Suprapubic skin (tissue), 4 donors: ENCODE measurements at places on chromosomes 5 and 9.

DNA sequence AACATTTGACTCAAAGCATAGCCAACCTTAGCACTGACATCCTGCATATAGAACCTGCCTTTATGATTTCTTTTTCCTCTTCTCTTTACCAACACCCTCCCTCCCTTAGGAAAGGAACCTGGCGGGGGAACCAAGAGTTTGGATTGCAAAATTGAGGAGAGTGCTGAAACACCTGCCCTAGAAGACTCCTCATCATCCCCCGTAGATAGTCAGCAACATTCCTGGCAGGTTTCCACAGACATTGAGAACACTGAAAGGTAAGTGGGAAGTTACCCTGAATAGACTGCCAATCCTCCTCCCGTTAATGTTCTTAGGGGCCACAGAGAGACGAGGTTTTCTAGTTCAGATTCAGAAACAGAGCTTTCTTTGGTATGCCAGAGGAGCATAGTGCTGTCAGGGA lies 88.8 kb downstream of the RGS7BP start:
- DNase-seq: no peak

GRCh38 chr5:6585168-6585567 lies 47.7 kb downstream of the NSUN2 start:
- DNase-seq: no peak

DNA sequence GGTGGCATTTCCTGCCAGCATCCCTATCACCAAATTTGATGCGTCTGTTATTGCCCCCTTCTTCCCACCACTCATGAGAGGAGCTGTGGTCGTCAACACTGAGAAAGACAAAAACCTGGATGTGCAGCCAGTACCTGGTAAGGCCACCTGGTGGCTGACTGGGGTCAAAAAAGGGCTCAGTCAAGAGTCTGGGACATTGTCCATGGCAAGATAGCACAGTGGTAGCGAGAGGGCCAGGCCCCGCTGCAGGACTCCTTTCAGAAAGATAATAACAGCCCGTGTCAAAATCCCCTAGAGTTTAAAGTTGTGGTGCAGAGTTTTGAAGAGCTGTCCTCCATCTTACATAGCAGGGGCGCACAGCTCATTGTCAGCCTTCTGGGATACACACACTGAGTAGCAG lies 40.8 kb downstream of the CSF1R start:
- no peak for DNase-seq

- DNase-seq: no peak
Observed at GRCh38 chr5:73969195-73970036, 343.4 kb downstream of the ARHGEF28 start.

DNA sequence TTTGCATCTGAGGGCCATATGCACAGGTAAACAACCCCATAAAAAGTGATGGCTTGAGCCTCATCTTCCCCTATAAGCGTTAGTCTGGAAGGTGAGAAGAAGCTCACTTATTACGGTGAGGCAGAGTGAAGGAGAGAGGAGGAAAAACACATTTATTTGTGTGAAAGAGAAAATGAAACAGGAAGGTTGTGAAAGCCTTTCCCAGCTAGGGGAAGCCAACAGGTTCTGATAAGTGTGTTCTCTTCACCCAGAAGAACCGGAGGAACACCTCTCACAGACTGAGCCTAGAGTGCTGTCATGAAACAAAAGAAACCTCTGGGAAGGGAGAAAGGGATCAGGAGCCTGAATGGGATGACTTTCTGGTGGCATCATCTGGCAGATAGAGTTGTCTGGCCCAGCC lies 192.5 kb downstream of the PTTG1 start:
- no peak for DNase-seq

GRCh38 chr5:81251922-81252321 lies 18.8 kb downstream of the CKMT2 start:
- no peak for DNase-seq

GRCh38 chr9:120919843-120920805 lies 6.5 kb downstream of the TRAF1 start:
- DNase-seq: no peak

DNA sequence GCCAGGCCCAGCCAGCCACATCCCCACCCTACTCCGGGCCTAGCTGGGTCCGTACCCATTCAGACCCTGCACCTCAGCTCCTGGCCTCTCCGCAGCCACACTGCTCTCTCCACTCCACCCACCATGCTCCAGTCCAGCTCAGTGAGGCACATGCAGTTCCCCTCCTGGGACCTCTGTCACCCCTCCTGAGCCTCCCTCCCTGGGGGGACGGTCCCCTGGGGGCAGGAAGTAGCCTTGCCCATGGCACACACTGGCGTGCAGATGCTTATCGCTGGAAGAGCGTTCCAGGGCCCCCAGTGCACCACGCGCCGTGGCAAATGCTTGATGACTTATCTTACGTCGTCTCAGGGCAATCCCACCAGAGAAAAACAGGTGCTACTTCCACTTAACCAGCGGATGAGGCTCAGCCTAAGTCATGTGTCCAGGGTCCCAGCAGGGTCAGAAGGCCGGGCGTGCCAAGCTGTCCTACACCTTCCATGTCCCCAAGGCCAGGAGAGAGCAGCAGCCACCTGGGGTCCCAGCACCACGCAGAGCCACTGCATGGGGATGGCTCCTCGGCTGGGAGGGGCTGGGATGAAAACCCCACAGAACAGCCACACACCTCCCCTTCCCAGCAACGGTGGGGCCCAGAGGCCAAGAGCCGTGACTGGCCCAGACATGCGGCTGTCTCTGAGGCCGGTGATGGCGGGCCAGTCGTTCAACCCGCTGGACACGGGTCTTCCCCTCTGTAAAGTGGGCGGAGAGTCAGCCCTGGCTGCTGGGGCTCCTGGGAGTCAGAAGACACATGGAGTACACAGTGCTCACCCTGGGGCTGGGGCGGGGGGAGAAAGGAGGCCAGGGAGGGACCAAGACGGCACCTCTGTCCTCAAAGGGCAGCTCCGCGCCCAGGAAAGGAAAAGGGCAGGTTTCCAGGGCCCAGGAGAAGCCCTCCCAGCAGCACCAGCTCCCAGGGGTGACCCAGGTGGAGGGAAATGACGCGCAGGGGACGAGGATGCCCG lies 2.6 kb upstream of the CCDC187 start:
- no peak for DNase-seq

DNA sequence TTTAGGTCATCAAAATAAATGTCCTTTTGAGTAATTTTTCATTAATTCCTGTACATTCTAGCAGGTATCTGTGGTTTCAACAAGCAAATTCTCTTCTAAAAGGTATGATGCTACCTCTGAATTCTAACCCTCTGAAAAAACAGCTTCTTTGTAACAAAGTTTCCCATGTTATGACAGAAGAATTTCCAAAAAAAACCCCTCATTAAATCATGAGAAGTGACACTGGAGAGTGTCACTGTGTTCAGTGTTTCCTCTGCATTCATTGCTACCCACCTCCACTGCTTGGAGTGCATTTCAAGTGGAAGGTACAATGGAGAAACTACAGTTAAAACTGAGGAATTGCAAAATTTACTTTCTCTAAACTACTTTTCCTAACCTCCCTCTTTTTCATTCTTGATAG lies 10.1 kb downstream of the CDKN2A start:
- DNase-seq: no peak

- DNase-seq: no peak
Observed at GRCh38 chr5:62909326-62909725, 330.7 kb downstream of the LRRC70 start.

DNA sequence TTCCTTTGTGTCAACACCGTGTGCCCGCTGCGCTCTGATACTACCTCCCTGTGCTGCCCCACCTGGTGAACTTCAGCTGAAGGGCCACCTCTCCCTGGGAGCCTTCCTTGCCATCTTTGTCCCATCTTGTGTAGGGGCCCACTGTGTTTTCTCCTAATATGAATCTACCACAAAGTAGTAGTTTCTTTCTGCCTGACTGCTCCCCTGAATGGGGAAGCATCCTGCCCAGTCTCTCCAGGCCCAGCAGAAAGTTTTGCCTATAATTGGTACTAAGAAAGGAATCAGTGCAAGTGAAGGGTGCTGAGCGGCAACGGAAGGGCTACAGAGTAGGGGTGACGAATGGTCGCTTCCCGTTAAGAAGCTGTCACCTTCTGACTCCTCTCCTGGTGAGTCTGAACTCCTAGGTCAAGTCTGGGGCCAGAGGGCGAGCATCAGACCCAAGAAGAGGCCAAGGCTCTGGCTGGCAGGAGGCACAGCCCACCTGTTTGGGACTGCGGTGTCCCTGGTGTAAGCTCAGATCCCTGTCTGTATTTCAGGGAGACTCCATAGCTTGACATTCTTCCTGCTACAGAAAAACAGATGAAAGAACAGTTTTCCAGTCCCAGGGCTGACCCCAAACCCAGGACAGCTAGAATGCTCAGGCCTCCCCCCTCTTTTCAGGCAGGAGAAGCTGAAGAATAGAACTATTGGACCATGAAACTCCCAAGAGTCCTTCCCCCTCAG lies 24.1 kb downstream of the WWC1 start:
- no peak for DNase-seq

GRCh38 chr5:148125641-148126040 lies 42.7 kb upstream of the SPINK14 start:
- DNase-seq: no peak

- no peak for DNase-seq
Observed at GRCh38 chr5:122415030-122415800, 103.2 kb downstream of the SNCAIP start.

DNA sequence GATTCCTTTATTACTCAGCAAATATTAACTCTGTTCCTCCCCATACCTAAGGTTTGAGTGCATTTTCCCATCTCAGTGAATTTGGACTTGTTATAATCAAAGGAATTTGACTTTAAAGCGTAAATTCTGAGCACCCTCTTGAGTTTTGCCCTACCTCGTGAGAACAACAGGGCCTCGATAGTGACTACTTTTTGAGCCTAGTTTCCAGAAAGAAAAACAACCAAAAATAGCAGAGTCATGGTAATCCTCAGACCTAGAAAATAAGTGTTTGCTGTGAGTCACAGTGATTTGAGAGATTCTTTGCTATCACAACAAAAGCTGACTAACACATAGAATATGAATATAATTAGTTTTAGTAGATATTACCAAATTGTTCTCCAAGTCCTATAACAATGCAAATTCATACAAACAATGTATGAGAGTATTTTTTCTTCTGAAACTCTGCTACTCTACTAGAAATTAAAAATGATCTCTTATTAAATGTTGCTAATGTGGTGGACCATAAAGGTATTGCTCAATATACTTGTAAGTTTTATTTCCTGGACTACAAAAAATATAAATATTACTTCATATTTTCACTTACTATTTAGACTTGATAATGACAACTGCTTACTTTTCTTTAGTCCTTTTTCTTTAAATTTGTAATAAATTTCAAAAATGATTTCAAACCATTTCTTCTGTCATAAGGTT lies 759.7 kb downstream of the BRINP1 start:
- DNase-seq: no peak

DNA sequence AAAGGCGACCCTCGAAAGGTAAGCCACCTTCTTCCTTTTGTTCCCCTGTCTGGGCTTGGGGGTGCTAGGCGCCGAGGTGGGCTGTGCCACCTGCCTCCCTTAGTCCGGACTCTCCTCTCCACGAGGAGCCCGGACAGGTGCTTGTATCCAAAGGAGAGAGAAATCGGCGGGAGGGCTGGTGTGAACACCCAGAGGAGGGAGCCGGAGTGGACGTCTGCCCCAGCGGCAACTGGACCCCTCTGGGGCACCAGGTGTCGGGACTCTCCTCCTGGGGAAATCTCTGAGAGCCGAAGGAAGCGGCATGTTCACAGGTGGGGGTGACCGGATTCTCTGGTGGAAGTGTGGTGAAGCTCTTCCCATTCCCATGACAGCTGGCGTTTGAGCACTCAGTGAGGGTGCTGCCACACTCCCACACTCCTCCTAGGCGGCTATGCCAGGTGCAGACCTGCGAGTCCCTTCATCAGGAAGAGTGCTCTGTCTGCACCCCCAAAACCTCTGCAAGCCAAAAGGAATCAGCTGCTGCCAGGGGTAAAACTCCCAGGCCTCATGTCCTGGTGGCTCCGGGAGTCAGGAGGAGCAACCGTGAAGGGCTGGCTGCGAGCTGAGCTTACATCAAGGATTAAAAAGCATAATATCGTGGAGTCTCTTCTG lies 921 bp downstream of the KCNIP1 start:
- DNase-seq: no peak

DNA sequence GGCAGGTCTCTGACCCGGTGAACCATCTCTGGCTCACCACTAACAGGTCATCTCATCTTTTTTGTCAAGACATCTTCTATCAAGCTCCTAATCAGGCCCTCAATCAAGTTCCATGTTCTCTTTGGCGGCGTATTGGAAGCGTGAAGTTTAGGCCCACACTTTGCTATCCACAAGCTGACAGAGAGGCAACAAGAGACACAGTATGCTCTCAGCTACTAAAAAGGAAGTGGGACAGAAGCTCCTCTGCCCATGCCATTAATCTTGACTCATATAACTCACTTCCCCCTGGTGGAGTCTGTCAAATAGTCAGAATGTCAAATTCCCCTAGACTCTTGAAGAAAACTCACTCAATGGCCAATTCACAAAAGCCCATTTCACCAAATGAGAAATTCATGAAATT lies 77.6 kb upstream of the TMC1 start:
- no peak for DNase-seq

GRCh38 chr9:14089051-14089803 lies 224.7 kb downstream of the NFIB start:
- DNase-seq: no peak

- DNase-seq: no peak
Observed at GRCh38 chr5:22293147-22293546, 560.0 kb downstream of the CDH12 start.

- no peak for DNase-seq
Observed at GRCh38 chr5:78345485-78345884, 14.9 kb upstream of the SCAMP1 start.

DNA sequence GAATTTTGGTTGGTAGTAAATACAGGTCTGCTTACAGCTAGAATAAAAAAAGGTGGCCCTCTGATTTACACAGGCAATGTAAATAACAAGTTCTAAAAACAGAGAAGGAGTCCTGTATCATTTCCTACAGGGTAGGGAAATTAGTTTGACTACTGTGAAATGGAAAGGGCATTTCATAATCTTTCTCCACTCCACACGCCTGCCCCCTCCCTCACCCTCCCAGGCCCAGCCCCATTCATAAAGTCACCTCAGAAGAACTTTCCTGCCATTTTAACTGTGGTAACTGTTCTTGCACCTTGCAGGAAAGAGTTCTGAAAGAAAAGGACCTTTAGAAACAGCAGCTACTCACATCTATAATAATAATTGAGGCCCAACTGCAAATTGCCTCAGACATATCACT lies 69.7 kb downstream of the MEF2C start:
- DNase-seq: no peak

- DNase-seq: no peak
Observed at GRCh38 chr9:107731115-107731762, 241.7 kb upstream of the KLF4 start.

DNA sequence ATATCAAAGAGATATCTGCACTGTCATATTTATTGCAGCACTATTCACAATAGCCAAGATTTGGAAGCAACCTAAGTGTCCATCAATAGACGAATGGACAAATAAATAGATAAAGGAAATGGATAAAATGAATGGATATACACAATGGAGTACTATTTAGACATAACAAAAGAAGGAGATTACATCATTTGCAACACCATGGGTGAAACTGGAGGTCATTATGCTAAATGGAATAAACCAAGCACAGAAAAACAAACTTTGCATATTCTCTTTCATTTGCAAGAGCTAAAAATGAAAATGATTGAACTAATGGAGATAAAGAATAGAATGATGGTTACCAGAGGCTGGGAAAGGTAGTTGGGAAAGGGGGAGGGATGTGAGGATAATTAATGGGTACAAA lies 155.0 kb upstream of the PTGER4 start:
- DNase-seq: no peak
